ENCODE measurements at places on chromosomes 1 and 21.

GRCh38 chr1:39262802-39263201 is 58.3 kb downstream of the MACF1 start:
- peak; percentile 82 for ATAC-seq

DNA sequence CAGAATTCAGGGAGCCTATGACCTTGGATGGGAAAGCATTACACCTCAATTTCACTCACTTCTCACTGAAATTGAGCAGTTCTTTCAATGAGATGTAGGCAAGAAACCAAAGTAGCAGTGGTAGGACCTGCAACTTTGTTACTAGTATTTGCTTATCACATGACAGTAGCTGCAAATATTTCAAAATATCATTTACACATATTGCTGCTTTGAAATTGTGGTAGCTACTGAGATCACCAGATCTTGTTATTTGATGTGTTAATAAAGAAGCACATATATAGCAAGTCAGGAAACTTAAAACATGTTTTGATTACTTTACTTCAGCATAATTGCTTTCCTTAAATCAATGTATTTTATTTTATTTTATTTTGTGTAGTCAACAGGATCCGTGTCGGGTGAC is 12.9 kb downstream of the LDLRAD2 start:
- ATAC-seq = no peak

DNA sequence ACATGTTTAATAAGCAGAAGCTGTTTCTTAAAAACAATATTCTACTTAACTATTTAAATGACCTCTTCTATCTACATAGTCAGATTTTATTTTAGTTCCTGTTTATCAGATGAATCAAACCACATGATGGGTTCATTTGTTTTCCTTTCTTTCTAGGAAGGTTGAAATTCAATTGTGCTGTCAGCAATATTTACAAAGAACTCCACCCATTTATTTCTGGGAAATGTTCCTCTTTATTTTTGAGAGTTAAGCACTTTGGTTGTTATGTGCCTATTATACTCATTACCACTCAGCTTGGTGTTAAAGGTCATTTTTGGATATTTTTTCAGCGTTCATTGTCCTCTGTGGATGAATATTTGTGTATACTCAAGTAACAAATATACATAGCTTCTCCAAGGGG is 84.9 kb downstream of the C4BPA start:
- ATAC-seq = no peak

- ATAC-seq = no peak
These were observed 48.0 kb downstream of the NR5A2 start for GRCh38 chr1:200075522-200075921.
